PC-3 (cell line): ENCODE measurements at places on chromosomes 12 and 14. TPM values are rescaled to one million over a fixed set of nuclear protein-coding genes. Genes with fewer than 3 reads are reported as not detected.

GRIN2B gene
- total RNA-seq = not detected in 2 replicates

SLC25A21 gene
- total RNA-seq = 0.87 and 1.0 TPM in 2 replicates

SCN8A gene
- 10.7 and 12.7 TPM in 2 replicates for total RNA-seq

OR6C68 gene
- total RNA-seq = not detected in 2 replicates

DNA sequence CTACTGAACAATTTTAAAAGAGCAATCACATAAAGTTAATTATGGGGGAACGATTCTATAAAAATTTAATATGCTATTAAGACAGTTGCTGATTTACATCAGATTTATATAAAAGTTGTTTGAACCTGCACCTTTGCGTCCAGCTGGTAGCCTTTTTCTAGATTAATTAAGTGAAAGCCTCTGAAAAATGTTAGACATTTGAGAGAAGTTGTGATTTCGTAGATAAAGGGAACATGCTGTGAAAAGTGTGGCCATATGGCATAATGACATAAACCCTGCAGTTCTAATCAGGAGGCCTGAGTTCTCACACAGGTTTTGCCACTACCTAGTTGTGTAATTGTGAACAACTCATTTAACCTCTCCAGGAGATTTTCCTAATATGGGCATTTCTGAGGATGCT, 187.2 kb downstream of the TMTC2 start:
- no peak overlapping the region for H3K27ac ChIP-seq
- H3K4me3 ChIP-seq = no peak overlapping the region
- peaks cover 10% of the 10 kb centered on the region for H3K4me1 ChIP-seq
- no peak for DNase-seq
- H3K27me3 ChIP-seq = no peaks in the 10 kb centered on the region

- H3K4me3 ChIP-seq = no peak overlapping the region
- no peaks in the 10 kb centered on the region for H3K27me3 ChIP-seq
- DNase-seq = no peak
- H3K4me1 ChIP-seq = no peaks in the 10 kb centered on the region
- no peaks in the 10 kb centered on the region for H3K36me3 ChIP-seq
- H3K27ac ChIP-seq = no peak overlapping the region
Observed at GRCh38 chr12:130559806-130560205, 156.3 kb downstream of the RIMBP2 start.

DNA sequence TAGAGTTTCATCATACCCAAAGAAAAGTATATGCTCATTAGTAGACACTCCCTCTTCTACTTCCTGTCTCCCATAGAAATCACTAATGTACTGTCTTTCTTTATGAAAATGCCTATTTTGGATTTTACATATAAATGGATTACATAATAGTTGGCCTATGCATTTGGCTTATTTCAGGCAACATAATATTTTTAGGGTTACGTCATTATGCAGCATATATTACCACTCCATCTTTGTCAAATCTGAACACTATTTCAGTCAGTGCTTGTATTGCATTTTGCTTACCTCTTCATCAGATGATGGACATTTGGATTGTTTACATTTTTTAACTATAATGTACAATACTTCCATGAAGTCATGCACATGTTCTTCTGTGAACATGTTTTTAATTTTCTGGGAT, 1406.1 kb downstream of the LRFN5 start:
- no peak overlapping the region for H3K27ac ChIP-seq
- H3K27me3 ChIP-seq = no peaks in the 10 kb centered on the region
- H3K4me1 ChIP-seq = no peaks in the 10 kb centered on the region
- no peak for DNase-seq
- H3K4me3 ChIP-seq = no peak overlapping the region

- DNase-seq = no peak
- no peak overlapping the region for H3K27ac ChIP-seq
- H3K4me1 ChIP-seq = no peaks in the 10 kb centered on the region
- H3K27me3 ChIP-seq = no peaks in the 10 kb centered on the region
- no peaks in the 10 kb centered on the region for H3K36me3 ChIP-seq
Observed at GRCh38 chr14:86357876-86358275, 827.9 kb downstream of the FLRT2 start.

DNA sequence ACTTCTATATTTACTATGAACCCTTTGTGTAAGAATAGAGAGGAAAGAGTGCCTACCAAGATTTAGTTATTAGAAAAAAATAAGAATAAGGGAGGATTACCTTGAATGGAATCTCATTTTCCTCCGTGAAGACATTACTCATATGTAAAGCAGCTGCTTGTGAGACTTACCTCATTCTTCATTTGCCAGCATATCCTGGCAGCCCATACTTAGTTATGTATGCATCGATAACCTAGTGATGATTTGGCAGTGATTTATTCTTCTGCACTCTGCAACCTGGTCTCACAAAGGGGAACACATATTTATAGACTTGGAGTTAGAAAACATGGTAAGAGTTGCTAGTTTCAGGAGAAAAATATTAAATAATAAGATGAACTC, 56.8 kb downstream of the LRFN5 start:
- no peak overlapping the region for H3K4me3 ChIP-seq
- H3K36me3 ChIP-seq = no peaks in the 10 kb centered on the region
- H3K4me1 ChIP-seq = no peaks in the 10 kb centered on the region

GRCh38 chr12:95435355-95435754, 38.6 kb upstream of the METAP2 start:
- H3K4me3 ChIP-seq = no peak overlapping the region
- no peak overlapping the region for H3K27ac ChIP-seq
- no peaks in the 10 kb centered on the region for H3K27me3 ChIP-seq
- no peaks in the 10 kb centered on the region for H3K4me1 ChIP-seq
- DNase-seq = no peak
- H3K36me3 ChIP-seq = no peaks in the 10 kb centered on the region

DNA sequence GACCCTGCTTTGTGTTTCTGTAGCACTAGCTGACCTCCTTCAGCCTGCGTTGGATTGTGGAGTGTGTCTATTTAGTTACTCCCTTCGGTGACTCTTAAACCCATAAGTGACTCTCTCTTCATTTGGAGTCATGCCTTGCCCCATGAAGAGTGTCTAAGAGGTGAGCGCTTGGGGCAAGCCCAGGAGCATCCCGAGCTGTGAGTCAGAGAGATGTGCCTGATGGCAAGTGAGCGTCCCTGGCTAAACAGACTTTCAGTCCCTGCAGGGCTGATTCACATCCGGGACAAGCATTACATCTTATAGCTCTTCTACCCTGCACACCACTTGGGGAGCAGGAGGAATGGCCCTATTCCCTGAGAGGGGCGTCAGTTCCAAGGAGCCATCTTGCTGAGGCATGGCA, 24.3 kb upstream of the ATF1 start:
- H3K36me3 ChIP-seq = peaks cover 63% of the 10 kb centered on the region
- H3K4me1 ChIP-seq = no peaks in the 10 kb centered on the region
- DNase-seq = peak; percentile 48
- H3K27ac ChIP-seq = no peak overlapping the region

GRCh38 chr14:24673059-24673458, 39.1 kb upstream of the GZMB start:
- DNase-seq = no peak
- no peaks in the 10 kb centered on the region for H3K36me3 ChIP-seq
- no peaks in the 10 kb centered on the region for H3K4me1 ChIP-seq
- H3K27me3 ChIP-seq = 0 out of 2 replicates have a peak, but pooled peaks cover 4% of the 10 kb centered on the region
- no peak overlapping the region for H3K4me3 ChIP-seq

- H3K27ac ChIP-seq = no peak overlapping the region
- no peaks in the 10 kb centered on the region for H3K36me3 ChIP-seq
- H3K27me3 ChIP-seq = no peaks in the 10 kb centered on the region
- H3K4me3 ChIP-seq = peak overlapping the region; percentile 96
- H3K4me1 ChIP-seq = peaks cover 10% of the 10 kb centered on the region
Observed at GRCh38 chr12:101829639-101830366, 956 bp downstream of the GNPTAB start.

DNA sequence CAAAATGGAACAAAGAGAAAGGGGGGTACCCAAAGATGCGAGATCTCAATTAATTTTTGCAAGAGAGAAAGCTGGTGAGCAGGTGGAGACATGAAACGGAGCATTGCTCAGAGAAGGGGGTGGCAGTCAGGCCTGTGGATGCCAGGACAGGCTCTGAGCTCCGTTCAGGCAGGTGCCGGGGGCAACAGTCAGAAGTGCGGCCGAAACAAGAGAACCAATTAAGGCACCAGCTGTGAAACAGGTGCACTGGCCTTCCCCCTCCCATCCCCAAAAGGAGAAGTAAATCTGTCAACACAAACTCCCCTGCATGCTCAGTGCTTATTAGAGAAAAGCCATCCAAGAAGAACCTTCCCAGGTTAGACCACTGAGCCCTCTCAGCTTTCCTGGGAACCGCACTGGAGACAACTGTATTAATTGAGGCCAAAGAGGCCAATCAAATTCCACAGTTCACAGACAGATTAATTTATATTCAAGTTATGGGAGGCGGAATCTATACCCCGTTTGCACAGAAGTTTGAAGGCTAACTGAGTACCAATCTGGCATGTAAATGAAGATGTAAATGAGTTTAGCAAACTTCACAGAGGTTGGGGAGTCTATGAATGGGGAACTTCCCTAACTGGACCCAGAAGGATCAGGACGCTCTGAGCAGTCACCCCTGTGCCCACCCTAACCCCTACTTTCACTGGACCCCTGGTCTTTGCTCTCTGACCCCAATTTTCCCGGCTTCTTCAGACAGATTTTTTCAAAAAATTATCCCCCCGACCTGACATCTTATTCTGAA, 20.9 kb downstream of the OAS2 start:
- H3K4me3 ChIP-seq = no peak overlapping the region
- DNase-seq = no peak
- H3K36me3 ChIP-seq = no peaks in the 10 kb centered on the region
- no peaks in the 10 kb centered on the region for H3K4me1 ChIP-seq
- H3K27me3 ChIP-seq = no peaks in the 10 kb centered on the region
- no peak overlapping the region for H3K27ac ChIP-seq

DNA sequence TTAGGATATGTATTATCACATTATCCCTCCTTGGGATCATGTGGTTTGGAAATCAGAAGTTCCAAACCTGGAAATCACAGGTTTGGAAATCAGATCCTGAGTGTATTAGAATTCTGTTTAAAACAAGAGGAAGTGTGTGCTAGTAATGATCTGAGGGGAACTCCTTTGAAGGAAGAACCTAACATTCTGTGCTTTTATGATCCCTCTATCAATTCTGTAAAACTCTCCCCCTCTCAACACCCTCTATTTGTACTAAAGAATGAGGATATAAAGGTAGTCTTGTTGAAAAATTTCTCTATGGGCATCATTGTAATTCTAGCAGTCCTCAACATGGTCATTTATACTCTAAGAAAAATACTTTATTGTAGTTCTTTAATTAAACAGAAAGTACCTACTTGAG, 97.4 kb downstream of the SRGAP1 start:
- no peak for DNase-seq
- no peaks in the 10 kb centered on the region for H3K27me3 ChIP-seq
- H3K4me1 ChIP-seq = no peaks in the 10 kb centered on the region
- no peak overlapping the region for H3K27ac ChIP-seq

GRCh38 chr14:90388437-90388836, 8.4 kb upstream of the CALM1 start:
- H3K36me3 ChIP-seq = no peaks in the 10 kb centered on the region
- H3K4me3 ChIP-seq = no peak overlapping the region
- H3K27ac ChIP-seq = peak overlapping the region; percentile 60
- H3K4me1 ChIP-seq = peaks cover 37% of the 10 kb centered on the region
- no peaks in the 10 kb centered on the region for H3K27me3 ChIP-seq
- DNase-seq = peak; percentile 93

- H3K4me3 ChIP-seq = no peak overlapping the region
- H3K27me3 ChIP-seq = peaks cover 31% of the 10 kb centered on the region
- H3K27ac ChIP-seq = no peak overlapping the region
- no peaks in the 10 kb centered on the region for H3K4me1 ChIP-seq
Observed at GRCh38 chr14:21924479-21924878, 250.9 kb upstream of the OR4E1 start.

- peak; percentile 97 for DNase-seq
- peak overlapping the region; percentile 37; the same call in 1 of the 2 replicates for H3K4me3 ChIP-seq
- no peaks in the 10 kb centered on the region for H3K36me3 ChIP-seq
- H3K27me3 ChIP-seq = no peaks in the 10 kb centered on the region
Observed at GRCh38 chr14:104972301-104973134, 5.7 kb downstream of the AHNAK2 start.
